Hair follicular keratinocyte (primary cell): ENCODE measurements at places on chromosomes 5 and 9. TPM values are rescaled to one million over a fixed set of nuclear protein-coding genes. Genes with fewer than 3 reads are reported as not detected.

The RNF183 gene
- not detected in 2 replicates for total RNA-seq

The CCNI2 gene
- 0.16 and 0.30 TPM in 2 replicates for total RNA-seq

The PCDHB5 gene
- not detected in 2 replicates for total RNA-seq

The ASPN gene
- total RNA-seq = 0.08 TPM in 1 of 2 replicates, not detected in the other

The VCAN gene
- total RNA-seq = 15.8 and 16.6 TPM in 2 replicates

The OMD gene
- not detected in 2 replicates for total RNA-seq

The SSNA1 gene
- 95.3 and 137 TPM in 2 replicates for total RNA-seq

The SMIM3 gene
- total RNA-seq = 30.7 and 38.3 TPM in 2 replicates

The FOXI1 gene
- not detected in 2 replicates for total RNA-seq

The TERT gene
- total RNA-seq = not detected in 2 replicates

The CDH9 gene
- not detected in 2 replicates for total RNA-seq

The SLC23A1 gene
- total RNA-seq = not detected in 2 replicates

The ORM2 gene
- total RNA-seq = not detected in 2 replicates

The PCDHB14 gene
- 0.04 TPM in 1 of 2 replicates, not detected in the other for total RNA-seq

The FST gene
- total RNA-seq = 223 and 230 TPM in 2 replicates

The GAPVD1 gene
- 24.0 and 30.8 TPM in 2 replicates for total RNA-seq

The SNX2 gene
- 30.9 and 41.0 TPM in 2 replicates for total RNA-seq
